ENCODE measurements at places on chromosomes 2 and 18. TPM values are rescaled to one million over a fixed set of nuclear protein-coding genes. Genes with fewer than 3 reads are reported as not detected.

CFLAR gene
- 221 TPM for total RNA-seq

MBD2 gene
- total RNA-seq = 108 TPM

TMEM37 gene
- total RNA-seq = not detected

- H3K4me1 ChIP-seq = no peaks in the 10 kb centered on the region
- H3K4me3 ChIP-seq = no peak overlapping the region
- no peak for DNase-seq
- H3K27ac ChIP-seq = no peak overlapping the region
- H3K36me3 ChIP-seq = peaks cover 1% of the 10 kb centered on the region
- peaks cover 20% of the 10 kb centered on the region for H3K27me3 ChIP-seq
Measured at GRCh38 chr18:36758623-36759022, 70.2 kb downstream of the TPGS2 start.

DNA sequence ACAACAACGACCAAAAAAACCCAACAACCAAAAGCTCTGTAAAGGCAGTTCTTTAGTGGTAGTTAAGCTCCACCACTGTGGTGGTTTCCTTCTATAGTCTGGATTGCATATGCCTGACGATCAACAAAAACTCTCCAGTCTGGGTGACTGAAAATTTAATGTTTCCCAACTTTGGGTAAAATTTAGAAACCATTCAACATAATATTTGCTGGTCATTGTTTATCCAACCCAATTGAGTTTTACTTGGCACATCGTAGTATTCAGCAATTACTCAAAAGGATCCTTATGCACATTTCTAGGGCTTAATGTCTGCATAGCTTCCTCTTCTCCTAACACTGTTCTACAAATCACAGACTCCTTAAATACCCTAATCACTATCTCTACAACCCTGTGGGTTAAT lies 1080.2 kb upstream of the NRXN1 start:
- no peaks in the 10 kb centered on the region for H3K27me3 ChIP-seq
- no peaks in the 10 kb centered on the region for H3K36me3 ChIP-seq
- DNase-seq = no peak
- H3K27ac ChIP-seq = no peak overlapping the region
- no peak overlapping the region for H3K4me3 ChIP-seq
- no peaks in the 10 kb centered on the region for H3K4me1 ChIP-seq

- DNase-seq = no peak
- no peaks in the 10 kb centered on the region for H3K4me1 ChIP-seq
- H3K4me3 ChIP-seq = no peak overlapping the region
- no peak overlapping the region for H3K27ac ChIP-seq
- H3K27me3 ChIP-seq = no peaks in the 10 kb centered on the region
Measured at GRCh38 chr18:60649842-60650536, 277.4 kb upstream of the MC4R start.

DNA sequence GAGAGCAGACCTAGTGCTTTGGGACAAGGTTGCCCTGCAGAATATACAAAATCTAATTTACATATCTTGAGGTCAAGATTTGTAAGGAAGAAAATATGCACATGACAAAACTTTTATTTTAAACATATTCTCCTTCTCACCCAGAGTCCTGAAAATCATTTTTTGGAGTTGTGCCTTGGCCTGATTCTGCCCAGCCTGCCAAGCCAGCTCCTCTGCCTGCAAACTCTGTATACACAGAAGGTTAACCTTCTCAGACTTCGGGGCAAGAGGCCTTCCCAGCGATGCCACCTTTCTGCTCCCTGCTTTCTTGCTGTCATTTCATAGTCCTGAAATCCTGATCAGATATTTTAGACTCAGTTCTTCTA lies 95.8 kb upstream of the CAVIN2 start:
- H3K4me1 ChIP-seq = peaks cover 4% of the 10 kb centered on the region
- no peaks in the 10 kb centered on the region for H3K36me3 ChIP-seq
- H3K27me3 ChIP-seq = peaks cover 60% of the 10 kb centered on the region
- H3K27ac ChIP-seq = no peak overlapping the region
- H3K4me3 ChIP-seq = no peak overlapping the region

DNA sequence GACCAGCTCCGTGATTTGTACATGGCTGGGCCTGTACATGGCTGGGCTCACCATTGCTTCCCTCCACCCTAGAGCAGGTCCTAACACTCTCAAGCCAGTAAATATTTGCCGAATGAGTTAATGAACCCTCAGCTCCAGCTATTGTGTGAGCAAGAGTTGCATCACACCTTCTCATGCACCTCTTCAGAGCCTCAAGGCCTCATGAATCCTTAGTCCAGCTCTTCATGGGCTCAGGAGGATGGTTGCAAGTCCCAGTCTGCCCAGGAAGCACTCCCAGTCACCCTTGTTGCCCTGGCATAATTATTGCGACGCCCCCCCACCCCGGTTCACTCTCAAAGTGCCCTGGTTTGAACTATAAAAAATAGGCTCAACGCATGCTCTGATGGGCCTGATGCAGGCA lies 30.1 kb upstream of the GNAL start:
- H3K4me3 ChIP-seq = no peak overlapping the region
- H3K27me3 ChIP-seq = peaks cover 60% of the 10 kb centered on the region
- H3K36me3 ChIP-seq = peaks cover 10% of the 10 kb centered on the region
- DNase-seq = no peak

GRCh38 chr2:170122883-170123547 lies 54.9 kb upstream of the MYO3B start:
- peaks cover 2% of the 10 kb centered on the region for H3K36me3 ChIP-seq
- no peaks in the 10 kb centered on the region for H3K4me1 ChIP-seq
- H3K27ac ChIP-seq = no peak overlapping the region
- no peak overlapping the region for H3K4me3 ChIP-seq
- no peak for DNase-seq

DNA sequence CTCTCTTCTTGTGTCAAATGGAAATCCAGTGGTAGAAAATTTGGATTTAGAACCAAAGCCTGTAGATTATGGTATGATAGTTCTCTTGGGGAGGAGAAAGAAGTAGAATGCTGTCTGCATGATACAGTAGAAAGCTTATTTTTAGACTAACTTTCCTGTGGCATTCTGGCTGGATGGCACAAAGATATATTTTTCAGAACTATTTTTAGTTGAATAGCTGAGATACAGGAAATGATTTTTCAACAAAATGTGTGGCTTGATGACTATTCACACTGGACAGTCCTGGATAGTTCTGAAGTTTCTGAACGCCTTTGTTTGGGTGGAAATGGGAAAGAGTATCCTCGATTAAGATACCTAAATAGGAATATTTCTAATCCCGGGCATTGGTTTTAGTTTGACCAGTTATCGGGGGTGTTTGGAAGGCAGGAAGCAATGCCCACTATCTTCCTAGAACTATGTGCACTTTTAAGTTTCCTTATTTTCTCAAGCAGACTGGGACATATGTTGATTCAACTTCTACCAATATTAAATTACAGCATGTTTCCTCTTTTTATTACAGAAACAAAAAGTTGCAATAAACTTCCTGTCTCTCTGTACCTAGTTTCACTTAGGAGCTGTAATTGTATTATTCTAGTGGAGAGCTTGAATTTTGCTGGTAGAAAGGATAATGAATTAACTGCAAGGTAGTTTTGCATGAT lies 32.1 kb downstream of the GDF7 start:
- H3K27me3 ChIP-seq = no peaks in the 10 kb centered on the region
- no peak overlapping the region for H3K27ac ChIP-seq
- peaks cover 12% of the 10 kb centered on the region for H3K36me3 ChIP-seq
- no peak for DNase-seq
- no peak overlapping the region for H3K4me3 ChIP-seq

DNA sequence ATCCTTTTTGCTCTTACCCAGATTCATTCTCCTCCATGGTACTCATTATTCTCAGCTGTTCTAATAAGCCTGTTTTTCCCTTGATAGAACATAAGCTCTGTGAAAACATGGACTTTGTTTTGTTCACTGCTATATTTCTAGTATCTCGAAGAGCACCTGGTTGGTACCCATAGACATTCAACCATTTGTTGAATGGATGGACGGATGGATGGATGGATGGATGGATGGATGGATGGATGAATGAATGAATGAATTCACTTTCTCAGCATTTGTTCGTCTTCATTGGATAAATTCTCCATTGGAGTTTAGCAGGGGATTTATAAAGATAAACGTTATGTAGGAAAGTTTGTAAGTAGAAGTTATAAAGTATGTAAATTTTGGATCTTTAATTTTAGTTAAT lies 2.9 kb downstream of the FAM171B start:
- peaks cover 15% of the 10 kb centered on the region for H3K4me1 ChIP-seq
- no peak overlapping the region for H3K4me3 ChIP-seq
- peaks cover 65% of the 10 kb centered on the region for H3K27me3 ChIP-seq
- peaks cover 6% of the 10 kb centered on the region for H3K36me3 ChIP-seq
- no peak for DNase-seq

ABCB11 gene
- total RNA-seq = not detected

Measured in T-helper 17 cell (primary cell).